ENCODE measurements at places on chromosomes 12 and 14.

DNA sequence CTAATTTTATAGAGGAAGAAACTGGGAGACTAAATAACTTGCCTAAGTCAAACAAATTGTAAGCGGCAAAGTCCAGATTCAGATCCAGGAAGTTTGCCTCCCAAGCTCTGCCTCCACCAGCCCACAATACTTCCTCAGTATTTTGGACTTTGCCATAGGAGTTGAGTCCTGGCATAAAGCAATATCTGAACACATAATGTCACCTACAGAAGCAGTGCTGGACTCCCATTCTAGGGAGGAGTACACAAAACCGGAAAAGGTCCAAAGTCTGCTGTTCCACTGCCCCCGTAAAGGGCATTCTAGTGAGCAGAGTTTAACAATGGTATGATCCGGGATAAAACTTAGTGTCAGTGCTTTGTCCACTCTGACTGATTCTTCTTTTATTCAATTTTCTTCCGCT is 340.5 kb downstream of the FUT8 start:
- DNase-seq, result no peak

DNA sequence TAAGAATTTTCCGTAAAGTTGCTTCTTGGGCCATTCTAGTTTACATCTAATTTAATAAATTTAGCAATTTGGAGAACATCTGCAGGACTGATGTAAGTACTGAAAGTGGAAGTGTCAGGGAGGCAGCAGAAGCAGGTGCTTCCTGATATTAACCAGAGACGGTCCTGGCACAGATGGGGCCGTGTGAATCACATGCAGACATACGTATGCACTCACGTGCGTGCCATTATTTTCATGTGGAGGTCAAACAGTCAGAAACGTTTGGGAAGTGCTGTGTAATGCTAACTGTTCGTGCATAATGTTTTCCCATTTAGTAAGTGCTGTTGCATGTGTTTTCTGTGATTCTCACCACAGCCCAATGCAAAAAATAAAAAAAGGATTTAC is 87.8 kb upstream of the DYNC1H1 start:
- DNase-seq, result no peak

GRCh38 chr14:23645812-23646647 is 9.9 kb downstream of the DHRS2 start:
- no peak for DNase-seq

DNA sequence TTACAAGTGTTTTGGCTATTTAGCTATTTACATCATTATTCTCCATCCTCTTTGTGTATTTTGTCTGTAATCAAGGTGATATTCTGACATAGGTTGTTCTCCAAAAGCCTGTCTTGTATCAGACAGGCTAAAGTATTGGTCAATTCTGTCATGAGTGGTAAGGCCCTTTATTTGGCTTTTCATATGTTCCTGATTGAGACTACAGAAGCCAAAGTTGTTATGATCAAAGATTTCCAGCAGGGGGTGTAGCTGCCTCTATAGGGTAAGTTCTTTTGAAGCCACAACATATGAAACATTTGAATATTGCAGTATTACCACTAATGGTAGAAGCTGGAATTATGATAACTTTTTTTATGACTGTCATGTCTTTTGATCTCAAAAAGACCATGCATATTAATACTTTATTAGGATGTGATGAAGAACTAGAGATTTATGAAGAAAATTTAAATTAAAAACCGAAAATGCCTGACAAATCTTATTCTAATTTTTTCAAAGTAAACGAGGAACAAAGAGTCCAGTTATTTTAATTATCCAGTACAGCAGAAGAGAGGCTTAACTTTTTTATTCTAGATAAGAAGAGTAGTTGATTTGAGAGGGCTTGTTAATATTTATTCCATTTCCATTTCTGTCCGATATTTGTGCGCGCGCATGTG is 3.4 kb upstream of the ARHGAP5 start:
- DNase-seq, result peak; percentile 59

GRCh38 chr12:108116254-108116653 is 12.8 kb upstream of the WSCD2 start:
- no peak for DNase-seq

- no peak for DNase-seq
These were observed 120.9 kb upstream of the MIS18BP1 start for GRCh38 chr14:45373877-45374276.

GRCh38 chr12:13534242-13534641 is 337.7 kb downstream of the EMP1 start:
- no peak for DNase-seq

DNA sequence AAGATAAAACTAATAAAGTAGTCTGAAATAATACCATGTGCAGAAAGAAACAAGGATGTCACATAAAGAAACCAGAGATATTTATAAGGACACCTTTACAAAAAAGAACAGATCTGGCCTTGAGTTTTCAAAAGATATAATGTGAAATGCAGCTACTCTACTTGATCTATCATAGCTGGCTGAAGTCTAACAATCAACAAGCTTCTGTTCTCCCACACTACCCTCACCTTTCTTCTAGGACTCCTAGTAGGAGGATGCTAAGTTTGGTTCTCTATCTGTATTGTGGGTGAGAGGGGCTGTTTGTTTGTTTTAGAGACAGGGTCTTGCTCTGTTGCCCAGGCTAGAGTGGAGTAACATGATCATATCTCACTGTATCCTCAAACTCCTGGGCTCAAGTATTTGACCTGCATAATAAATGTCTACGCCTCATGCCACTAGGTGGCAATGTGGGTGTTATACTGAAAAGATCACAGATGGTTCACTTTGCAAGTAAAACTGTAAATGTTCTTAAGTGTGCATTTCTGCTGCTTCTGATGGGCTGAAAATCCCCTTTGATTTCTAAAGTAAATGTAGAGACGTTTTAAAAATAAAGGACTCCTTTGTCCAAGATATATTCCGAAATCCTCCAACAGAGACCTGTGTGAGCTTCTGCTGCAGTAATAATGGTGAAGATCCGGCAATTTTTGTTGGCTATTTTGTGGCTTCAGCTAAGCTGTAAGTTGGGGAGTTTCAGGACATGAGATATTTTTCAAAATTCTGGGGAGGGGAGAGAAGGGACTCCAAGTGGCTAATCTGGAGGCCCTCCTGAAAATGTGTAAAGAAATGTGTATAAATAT is 269.3 kb downstream of the DAD1 start:
- DNase-seq, result no peak

GRCh38 chr12:1977588-1977987 is 26.7 kb downstream of the DCP1B start:
- DNase-seq, result no peak

DNA sequence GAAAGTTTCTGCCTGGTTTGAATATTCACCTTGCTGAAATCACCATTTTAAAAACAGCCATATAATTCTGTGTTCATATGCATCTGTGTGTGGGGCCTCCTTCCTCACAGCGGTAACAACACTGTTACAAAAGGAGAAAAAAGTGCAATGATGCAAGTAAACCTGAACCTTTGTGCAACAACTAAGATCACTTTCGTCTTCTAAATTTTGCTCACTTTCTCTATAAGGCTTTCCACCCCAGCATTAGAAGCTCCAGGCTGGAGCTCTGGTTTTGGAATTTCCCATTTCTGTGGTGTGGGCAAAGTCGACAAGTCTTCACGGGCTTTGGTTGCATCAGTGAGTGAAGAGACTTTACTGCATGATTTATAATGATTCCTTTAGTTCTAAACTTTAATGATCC is 18.4 kb downstream of the FGD6 start:
- no peak for DNase-seq

DNA sequence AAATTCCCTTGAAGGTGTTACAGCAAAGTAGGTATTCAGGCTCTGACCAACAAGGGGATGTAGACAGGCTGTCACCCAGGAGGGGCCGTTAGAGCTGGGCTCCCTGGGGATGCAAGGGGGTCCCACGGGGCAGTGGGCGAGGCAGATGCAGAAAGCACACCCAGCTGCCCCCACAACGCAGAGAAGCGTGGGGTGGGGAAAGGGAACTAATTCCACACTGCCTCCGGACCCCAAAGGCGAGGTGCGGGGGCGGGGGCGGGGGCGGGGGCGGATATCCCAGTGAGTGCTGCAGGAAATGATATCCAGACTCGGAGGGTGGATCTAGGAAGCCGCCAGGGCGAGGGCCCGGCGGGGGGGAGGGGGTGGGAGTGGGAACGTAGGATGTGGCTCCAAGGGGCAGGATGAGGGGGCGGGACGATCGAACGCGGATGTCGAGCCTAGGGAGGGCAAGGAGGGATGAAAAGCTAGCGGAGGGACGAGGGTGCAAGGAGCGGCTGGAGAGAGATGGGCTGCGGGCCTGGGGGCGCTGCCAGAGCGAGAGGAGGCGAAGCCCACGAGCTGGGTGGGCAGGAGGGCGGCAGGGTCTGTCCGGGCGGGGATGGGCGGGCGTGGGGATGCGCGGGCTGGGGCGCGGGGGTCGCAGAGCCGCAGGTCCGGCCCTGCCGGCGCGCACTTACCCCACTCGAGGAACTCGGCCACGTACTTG is 874 bp downstream of the CDC42BPB start:
- no peak for DNase-seq

- no peak for DNase-seq
These were observed 167.5 kb upstream of the NOVA1 start for GRCh38 chr14:26765301-26765700.

- no peak for DNase-seq
These were observed 163.5 kb downstream of the KITLG start for GRCh38 chr12:88416786-88417185.

GRCh38 chr14:77206261-77206824 is 24.7 kb downstream of the TMEM63C start:
- DNase-seq, result no peak

Data from epithelial cell of proximal tubule (primary cell).